Fibroblast of skin of scalp (primary cell): ENCODE measurements at places on chromosomes 5 and 9.

DNA sequence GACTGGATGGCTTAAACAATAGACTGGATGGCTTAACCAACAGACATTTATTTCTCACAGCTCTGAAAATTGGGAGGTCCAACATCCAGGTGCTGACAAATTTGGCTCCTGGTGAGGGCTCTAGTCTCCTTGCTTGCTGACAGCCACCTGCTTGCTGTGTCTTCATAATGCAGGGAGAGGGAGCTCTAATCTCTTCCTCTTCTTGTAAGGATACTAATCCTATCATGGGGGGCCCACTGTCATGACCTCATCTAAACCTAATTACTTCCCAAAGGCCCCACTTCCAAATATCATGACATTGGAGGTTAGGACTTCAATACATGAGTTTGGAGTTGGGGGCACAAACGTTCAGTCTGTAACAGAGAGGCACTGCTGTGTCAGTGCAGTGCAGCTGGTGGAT, 26.4 kb downstream of the FOXD1 start:
- DNase-seq: no peak

GRCh38 chr5:95673081-95673480, 9.7 kb downstream of the SPATA9 start:
- DNase-seq: peak; percentile 65

GRCh38 chr5:139670369-139671095, 22.4 kb downstream of the CXXC5 start:
- DNase-seq: no peak

GRCh38 chr5:96372726-96373380, 60.2 kb downstream of the PCSK1 start:
- DNase-seq: no peak

DNA sequence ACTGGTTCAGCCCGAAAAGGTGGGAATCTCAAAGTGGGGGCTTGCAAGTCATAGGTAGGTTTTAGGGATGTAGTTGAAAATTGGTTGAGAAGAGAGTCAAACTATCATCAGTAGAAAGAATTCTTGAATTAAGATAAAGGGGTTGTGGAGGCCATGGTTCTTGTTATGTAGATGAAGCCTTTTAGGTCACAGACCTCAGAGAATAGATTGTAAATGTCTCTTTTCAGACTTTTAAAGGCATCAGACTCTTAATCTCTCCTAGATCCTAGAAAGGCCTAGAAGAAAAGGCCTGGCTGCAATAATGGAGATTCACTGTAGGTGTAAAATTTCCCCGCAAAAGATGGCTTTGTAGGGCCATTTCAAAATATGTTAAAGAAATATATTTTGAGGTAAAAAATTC, 96.4 kb downstream of the PSAT1 start:
- no peak for DNase-seq

- no peak for DNase-seq
These were observed 43.4 kb downstream of the OTULIN start for GRCh38 chr5:14707811-14708390.

- DNase-seq: no peak
These were observed 6.4 kb downstream of the SPINK6 start for GRCh38 chr5:148209151-148209770.

GRCh38 chr9:119839888-119840287, 470.7 kb upstream of the BRINP1 start:
- DNase-seq: no peak

GRCh38 chr9:113621309-113621791, 157.8 kb downstream of the RGS3 start:
- DNase-seq: peak; percentile 97

GRCh38 chr5:145739843-145740242, 95.3 kb downstream of the PRELID2 start:
- no peak for DNase-seq
